Hindlimb muscle (tissue), 1 donor: ENCODE measurements at places on chromosomes 3 and 15. TPM values are rescaled to one million over a fixed set of nuclear protein-coding genes. Genes with fewer than 3 reads are reported as not detected.
A peak's percentile ranks its signal among the peaks of the same experiment; 100 is the strongest.

SLC24A5 gene
- 0.14 TPM for polyA plus RNA-seq

BFSP2 gene
- not detected for polyA plus RNA-seq

ADAMTS17 gene
- 4.4 TPM for polyA plus RNA-seq

FANCD2OS gene
- not detected for polyA plus RNA-seq

ISLR gene
- 152 TPM for polyA plus RNA-seq

LIPH gene
- 0.25 TPM for polyA plus RNA-seq

EXD1 gene
- 0.12 TPM for polyA plus RNA-seq

IL5RA gene
- polyA plus RNA-seq = not detected

CD47 gene
- 45.8 TPM for polyA plus RNA-seq

- no peak for DNase-seq
These were observed 2.8 kb downstream of the RPUSD3 start for GRCh38 chr3:9841015-9841414.

DNA sequence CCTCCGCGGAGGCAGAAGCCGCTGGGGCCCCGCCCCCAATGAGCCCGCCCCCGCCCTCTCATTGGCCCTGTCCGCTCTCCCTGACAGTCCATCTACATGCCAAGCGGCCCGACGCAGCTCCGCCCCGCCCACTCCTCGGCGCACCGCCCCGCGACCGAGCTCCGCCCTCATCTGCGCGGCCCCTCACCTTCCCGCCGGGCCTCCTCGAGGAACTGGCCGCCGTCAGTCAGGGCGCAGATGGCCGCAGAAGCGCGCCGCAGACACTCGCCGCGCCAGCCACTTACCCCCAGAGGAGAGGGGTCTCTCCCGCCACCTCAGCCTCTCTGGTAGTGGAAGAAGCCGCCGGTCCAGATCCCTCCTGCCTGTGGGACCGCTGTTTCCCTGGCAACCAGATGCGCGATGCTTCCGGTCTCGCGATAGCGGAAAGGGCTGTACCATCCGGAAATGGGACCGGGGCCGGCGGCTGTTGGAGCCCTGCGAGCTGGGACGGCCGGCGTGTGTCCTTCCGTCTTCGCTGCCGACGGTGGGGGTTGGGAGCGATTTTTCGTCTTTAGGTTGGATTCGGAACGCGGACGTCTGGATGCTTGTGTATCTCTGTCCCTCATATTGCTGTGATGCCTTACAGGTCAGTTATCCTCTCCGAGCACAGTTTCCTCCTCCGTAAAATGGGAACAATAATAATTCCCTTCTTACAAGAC lies at the start of gene FSIP1:
TSS of gene FSIP1 (minus strand) at position 401 of the 698 bp plus-strand sequence. CDS start 6,317 bp downstream, outside the sequence.
- peak; percentile 96 for DNase-seq

GRCh38 chr15:74389241-74390048 lies 22.0 kb upstream of the CYP11A1 start:
- no peak for DNase-seq

DNA sequence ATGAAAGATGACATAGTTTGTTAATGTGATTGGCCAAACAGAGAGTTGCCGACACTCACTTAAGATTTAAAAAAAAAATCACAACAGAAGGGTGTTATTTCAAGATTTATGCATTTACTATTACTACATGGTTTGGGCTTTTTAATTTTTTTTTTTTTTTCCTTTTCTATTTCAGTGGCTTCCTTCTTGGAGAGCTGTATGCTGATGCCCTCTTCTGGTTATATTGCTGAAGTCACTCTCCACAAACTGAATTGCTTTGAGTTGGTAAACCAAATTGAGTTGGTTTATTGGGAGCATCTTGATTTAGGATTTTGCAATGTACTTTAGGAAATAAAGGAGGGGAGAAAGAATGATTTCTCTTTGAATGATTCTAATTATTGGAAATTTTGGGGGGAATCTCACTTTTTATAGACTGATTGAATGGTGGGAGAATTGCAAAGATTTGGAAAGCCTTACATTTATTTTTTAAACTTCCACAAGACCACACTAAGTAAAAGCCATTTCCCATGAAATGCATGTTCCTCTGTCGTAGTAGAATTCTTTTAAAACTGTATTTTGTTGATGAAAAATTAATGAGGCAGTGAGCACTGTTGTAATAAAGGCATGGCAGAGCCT lies 186.6 kb upstream of the FEZF2 start:
- peak; percentile 4 for DNase-seq

DNA sequence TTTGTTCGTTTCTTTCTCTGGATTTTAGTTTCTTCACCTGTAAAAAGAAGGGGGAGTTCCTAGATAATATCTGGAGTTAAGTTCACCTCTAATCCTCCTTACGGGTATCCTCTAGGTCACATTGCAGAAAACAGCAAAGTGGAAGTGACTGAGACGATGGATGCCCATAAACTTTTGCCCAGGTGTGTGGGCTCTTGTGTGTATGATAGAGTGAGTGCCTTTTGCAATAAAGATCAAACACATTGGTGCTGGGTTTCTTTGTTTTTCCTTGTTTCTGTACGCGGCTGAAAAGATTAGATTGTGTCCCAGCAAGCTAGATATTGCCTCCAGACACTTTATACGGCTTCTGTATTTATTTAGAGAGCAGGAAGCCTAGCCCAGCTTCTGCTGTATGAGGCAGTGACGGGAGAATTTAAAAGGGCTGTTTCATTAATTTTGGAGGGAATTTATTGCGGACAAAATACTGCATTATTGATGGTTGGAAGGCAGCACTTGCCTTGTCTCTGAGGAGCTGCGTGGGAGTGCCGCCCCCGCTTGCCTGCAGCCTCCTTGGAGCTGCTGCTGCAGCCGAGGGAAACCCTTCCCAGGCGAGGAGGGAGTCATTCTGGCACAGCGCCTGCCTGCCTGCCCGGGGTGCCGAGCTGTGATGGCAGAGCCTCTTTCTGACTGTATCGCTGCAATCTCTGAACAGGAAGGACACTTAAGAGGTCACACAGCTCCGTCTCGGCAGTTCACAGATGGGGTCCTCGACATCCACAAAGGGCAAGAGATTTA lies 38.5 kb downstream of the PYDC2 start:
- DNase-seq = no peak

DNA sequence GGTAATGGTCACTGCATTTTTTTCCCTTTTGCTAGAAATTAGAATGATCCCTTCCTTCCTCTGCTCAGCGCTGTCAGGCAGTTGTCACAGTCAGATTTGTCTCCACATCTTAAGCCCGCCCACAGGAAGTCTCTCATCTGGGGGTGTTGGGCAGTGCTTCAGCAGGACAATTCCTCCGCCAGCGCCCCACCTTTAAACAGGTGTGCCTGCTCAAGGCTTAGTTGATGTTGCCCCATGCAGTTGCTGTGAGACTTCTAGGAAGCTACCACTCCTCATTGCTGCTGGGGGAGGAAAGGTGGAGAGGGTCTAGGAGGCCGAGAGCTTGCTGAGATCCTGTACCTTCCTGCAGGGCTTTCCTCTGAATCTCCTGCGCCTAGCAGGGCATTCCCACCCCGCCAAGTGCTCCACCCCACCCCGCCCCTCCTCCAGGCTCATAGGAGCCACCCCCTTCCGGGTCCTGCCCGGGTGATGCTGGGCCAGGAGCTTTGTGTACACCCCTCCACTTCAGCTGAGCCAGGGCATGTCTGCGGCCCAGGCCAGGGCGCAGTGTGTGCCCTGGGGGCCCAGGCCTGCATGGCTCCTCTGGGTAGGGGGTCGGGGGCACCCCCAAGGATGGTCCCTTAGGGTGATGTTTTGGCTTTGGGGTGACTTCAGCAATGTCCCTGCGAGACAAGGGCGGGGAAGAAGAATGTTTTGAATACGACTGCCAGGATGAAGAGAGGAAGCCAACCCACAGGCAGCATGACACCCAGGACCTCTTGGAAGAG lies 68.7 kb downstream of the TRAK1 start:
- no peak for DNase-seq

DNA sequence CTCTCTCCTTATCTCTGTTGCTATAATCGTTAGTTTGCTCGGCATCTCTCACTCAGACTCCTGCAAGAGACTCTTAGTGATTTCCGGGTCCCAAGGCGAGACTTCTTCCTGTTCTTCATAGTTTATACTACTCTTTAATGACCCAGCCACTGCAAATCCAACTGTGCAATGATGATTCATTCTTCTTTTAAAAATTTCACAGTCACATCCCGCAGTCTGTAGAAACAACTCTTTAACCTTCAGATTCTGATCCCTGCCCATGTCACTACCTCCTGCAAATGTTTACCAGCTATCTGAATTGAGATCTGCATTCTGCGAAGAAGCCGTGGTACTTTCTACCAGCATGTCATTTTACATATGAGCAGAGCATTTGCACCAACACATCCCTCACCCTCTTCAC lies 2.8 kb upstream of the VGLL3 start:
- DNase-seq = no peak

DNA sequence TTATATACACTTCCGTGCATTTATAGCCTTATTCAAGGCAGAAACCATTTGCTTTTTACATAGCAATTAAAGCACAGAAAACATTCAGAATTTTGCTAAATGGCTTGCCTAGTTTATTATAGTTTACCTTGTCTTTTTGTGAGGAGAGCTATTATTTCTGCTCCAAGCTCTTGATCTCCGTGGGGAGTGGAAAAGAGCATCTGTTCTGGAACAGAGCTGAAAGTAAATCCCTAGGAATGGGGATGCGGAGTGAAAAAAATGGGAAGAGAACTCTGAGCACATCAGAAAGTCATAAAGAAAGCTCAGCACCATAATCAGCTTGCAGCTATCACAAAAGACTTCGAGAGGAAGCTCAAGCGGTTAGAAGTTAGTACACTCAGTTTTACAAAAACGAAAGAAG lies 1006.7 kb downstream of the ROBO2 start:
- no peak for DNase-seq

DNA sequence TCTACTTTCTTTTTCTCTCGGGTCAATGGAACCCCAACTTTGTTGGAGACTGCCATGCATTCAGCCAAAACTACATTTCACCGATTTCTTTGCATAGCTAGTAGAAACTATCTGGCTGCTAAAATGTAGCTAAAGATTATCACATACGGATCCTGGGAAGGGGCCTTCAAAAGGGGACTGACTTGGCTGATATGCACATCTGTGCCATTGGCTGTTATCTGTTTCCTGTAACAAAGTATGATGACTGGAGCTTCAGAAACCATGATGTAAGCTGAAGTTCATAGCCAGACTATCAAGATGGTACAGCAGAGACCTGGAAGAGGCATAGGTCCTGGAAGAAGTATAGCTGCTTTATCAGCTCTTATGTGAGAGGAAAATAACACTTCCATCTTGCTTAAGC lies 179.1 kb downstream of the NSUN3 start:
- DNase-seq = no peak

GRCh38 chr3:52551118-52551517 lies 14.7 kb downstream of the UQCC5 start:
- DNase-seq = no peak

GRCh38 chr3:55664387-55664786 lies 177.3 kb upstream of the WNT5A start:
- DNase-seq = no peak

GRCh38 chr15:68419301-68420175 lies 12.4 kb downstream of the ITGA11 start:
- no peak for DNase-seq

DNA sequence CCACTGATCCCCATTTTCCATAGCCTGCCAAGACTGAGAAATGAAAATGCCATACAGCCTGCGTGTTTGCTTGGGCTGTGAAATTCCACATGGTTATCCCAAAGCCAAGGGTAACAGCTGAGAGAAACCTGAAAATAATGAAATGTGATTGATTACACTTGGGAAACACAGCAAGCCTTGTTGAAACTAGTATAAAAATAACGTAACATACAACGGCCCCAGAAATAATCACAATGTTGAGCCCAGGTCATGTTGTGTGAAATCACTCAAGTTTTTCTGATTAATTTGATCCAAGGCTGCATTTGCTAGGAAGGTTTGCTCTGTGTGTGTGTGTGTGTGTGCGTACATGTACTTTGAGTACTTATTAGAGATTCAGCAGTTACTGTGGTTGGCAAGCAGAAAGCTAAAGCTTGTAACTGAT lies 269.0 kb downstream of the OXSM start:
- DNase-seq = peak; percentile 69
